Stimulated activated CD4-positive, alpha-beta T cell treated with anti-CD3 and anti-CD28 coated beads, TNF-alpha, amount 100 ng/mL, for 1 hour (primary cell): ENCODE measurements at places on chromosomes 1 and 21.

DNA sequence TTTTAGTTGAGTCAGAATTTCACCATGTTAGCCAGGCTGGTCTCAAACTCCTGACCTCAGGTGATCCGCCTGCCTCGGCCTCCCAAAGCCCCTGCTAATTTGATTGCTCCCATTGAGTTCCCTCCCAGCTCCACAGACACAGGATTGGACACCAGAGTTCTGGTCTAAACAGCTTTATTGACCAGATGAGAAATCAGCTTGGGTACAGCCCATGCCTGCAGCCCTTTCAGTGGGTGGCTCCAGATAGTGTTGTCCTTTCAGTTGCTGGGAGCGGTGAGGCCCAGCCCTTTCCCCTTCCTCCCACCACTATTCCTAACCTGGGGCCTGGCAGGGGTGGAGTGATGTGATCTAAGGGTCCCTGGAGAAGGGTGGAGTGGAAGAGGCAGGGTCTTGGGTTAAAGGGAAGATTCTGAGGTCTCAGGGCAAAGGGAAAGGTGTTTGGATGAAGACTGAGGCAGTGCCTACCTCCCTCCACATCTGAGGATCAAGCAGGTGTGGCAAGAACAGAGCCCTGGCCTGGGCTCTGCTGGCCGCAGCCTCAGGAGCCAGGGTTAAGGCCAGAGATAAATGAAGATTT lies 14.5 kb upstream of the PHLDA3 start:
- DNase-seq, result no peak

DNA sequence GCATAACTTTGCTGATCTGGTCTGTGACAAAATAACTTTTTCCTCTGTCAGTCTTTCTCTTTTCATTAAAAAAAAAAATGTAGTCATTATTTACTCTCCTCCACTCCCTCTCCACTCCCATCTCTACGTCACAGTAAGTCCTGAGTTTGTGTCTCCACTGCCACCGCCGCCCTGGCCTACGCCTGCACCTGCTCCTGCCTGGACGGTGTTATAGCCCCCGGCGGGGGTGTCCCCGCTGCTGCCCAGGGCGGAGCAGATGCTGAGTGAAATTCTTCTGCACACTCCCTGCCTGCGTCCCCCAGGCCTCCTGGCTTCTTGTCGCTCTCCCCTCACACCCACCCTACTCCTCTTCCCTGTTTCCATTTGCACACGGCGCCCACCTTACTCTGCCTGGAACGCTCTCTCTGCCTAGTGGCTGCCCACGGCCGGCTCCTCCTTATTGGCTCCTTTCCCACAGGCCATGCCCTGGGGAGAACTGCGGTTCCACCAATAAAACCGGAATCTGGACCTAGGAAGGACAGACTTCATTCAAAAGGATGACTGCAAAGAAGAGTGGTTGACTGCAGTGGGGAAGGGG lies 55.2 kb upstream of the C1orf174 start:
- no peak for DNase-seq

GRCh38 chr1:155011004-155011416 lies 8.4 kb downstream of the ZBTB7B start:
- DNase-seq, result no peak

GRCh38 chr1:1847890-1848289 lies 43.0 kb downstream of the GNB1 start:
- DNase-seq, result no peak

- no peak for DNase-seq
Measured at GRCh38 chr1:172360985-172361384, 59.5 kb upstream of the C1orf105 start.

- DNase-seq, result no peak
Measured at GRCh38 chr1:38834221-38834782, 25.3 kb downstream of the RRAGC start.

- no peak for DNase-seq
Measured at GRCh38 chr1:113456967-113457366, 66.7 kb downstream of the MAGI3 start.

DNA sequence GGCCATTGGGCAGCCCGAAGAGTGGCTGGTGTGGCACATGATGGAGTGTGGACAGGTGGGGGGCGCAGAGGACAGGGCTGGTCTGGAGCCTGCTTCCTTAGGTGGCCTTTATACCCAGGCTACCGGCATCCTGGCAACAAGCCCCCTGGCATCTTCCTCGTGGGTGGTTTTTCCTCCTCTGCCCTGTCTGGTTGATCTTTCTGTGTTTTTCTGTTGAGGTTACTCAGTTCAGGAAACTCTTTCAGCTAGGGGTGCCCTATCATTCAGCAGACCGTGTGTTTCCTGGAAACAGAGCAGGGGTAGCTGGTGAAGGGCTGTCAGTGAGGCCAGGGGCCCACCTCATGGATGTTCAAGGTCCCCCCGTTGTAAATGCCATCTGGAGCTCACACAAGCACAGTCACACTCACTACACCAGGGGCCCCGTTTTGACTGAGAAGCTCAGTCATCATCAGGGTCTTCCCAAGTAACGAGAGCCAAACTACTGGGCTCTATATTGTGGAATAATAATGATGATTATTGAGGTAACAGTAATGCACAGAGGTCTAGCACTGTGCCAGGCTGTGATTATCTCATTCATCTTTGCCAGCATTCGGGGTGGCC lies at the start of gene KRTAP12-4:
TSS of gene KRTAP12-4 (minus strand) at position 84 of the 600 bp plus-strand sequence. CDS start at position 39, 45 bp downstream.
- DNase-seq, result no peak

GRCh38 chr1:115198938-115199337 lies 109.6 kb upstream of the TSPAN2 start:
- no peak for DNase-seq

- no peak for DNase-seq
Measured at GRCh38 chr21:14687268-14687625, 141.1 kb upstream of the SAMSN1 start.

- DNase-seq, result no peak
Measured at GRCh38 chr21:36320421-36321324, 676 bp downstream of the MORC3 start.

- DNase-seq, result no peak
Measured at GRCh38 chr1:155978973-155979429, 654 bp upstream of the ARHGEF2 start.

DNA sequence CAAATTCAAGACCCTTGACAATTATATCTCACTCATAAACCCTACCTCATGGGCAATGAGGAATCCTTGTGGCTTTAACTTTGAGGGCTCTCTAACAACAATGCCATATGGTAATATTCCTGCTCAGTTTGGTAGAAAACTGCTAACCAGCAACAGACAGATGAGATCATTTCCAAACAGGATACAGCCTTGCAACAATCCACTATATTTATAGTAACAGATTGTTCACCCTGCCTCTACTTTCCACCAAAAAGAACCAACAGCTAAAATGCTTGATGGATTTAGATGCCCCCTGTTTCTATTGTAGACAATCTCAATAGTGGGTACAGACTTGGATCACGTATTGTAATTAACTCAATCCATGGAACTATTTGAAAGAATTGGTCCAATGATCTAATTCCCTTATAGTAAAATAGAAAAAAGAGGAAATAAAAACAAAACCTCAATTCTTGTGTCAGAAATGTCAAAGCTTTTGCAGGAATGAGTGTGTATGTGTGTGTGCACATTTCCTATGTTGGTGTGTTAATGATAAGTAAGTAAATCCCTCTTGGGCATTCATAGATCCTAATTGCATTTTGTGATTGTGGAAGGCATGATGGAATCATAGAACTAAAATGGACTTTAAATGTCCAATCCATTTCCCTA lies 100.0 kb upstream of the EDEM3 start:
- no peak for DNase-seq

- DNase-seq, result no peak
Measured at GRCh38 chr1:228059634-228060457, 22.7 kb upstream of the ARF1 start.
